Endothelial cell of umbilical vein (primary cell): ENCODE measurements at places on chromosomes 4 and X. TPM values are rescaled to one million over a fixed set of nuclear protein-coding genes. Genes with fewer than 3 reads are reported as not detected.

SMIM43 gene
- 0.08 and 0.18 TPM in 2 replicates for polyA plus RNA-seq

F8A3 gene
- polyA plus RNA-seq: 0.06 TPM in 1 of 2 replicates, not detected in the other

MTM1 gene
- polyA plus RNA-seq: 2.3 and 2.4 TPM in 2 replicates

PITX2 gene
- 0.04 and 0.11 TPM in 2 replicates for polyA plus RNA-seq

ADH1A gene
- polyA plus RNA-seq: not detected in 2 replicates

SPIN2A gene
- 0.22 and 0.25 TPM in 2 replicates for polyA plus RNA-seq

PDLIM3 gene
- polyA plus RNA-seq: 15.3 and 17.6 TPM in 2 replicates

ANK2 gene
- not detected in 2 replicates for polyA plus RNA-seq

PAK3 gene
- polyA plus RNA-seq: 0.01 TPM in 1 of 2 replicates, not detected in the other

RTL9 gene
- polyA plus RNA-seq: not detected in 2 replicates

CT55 gene
- not detected in 2 replicates for polyA plus RNA-seq

RPL39 gene
- polyA plus RNA-seq: 1,285 and 1,305 TPM in 2 replicates

GUCY1A1 gene
- 1.2 and 1.3 TPM in 2 replicates for polyA plus RNA-seq

GAGE12J gene
- polyA plus RNA-seq: not detected in 2 replicates

CLNK gene
- not detected in 2 replicates for polyA plus RNA-seq

WDR1 gene
- polyA plus RNA-seq: 660 and 666 TPM in 2 replicates

P2RY8 gene
- polyA plus RNA-seq: not detected in 2 replicates

SFRP2 gene
- polyA plus RNA-seq: 0.04 TPM in 1 of 2 replicates, not detected in the other

HADH gene
- 19.0 and 19.2 TPM in 2 replicates for polyA plus RNA-seq

ARX gene
- polyA plus RNA-seq: not detected in 2 replicates

L1CAM gene
- polyA plus RNA-seq: 0.01 and 0.02 TPM in 2 replicates

CFAP47 gene
- polyA plus RNA-seq: 0.06 TPM in 1 of 2 replicates, not detected in the other

NDP gene
- polyA plus RNA-seq: 0.14 and 0.58 TPM in 2 replicates

AKAP14 gene
- polyA plus RNA-seq: not detected in 2 replicates

DIPK2B gene
- polyA plus RNA-seq: 42.5 and 46.0 TPM in 2 replicates
